Effector memory CD8-positive, alpha-beta T cell (primary cell): ENCODE measurements at places on chromosomes 7 and 10.

DNA sequence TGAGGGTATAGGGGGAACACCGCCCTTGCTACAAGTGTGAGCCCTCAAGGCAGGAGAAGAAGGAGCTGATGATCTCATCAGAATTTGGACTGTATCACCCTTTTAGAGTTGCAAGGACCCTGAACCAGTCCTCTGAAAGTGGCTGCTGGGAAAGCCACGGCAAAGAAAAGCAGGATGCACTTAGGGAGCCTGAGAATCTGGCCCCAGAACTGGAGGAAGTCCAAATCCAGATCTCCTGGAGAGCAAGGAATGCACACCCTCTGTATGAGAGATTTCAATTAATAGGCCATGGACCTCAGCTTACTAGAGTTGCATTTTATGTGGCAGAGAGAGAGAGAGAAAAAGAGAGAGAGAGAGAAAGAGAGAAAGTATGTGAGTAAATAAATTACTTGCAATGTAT lies 662.9 kb downstream of the CCSER2 start:
- no peak for DNase-seq

DNA sequence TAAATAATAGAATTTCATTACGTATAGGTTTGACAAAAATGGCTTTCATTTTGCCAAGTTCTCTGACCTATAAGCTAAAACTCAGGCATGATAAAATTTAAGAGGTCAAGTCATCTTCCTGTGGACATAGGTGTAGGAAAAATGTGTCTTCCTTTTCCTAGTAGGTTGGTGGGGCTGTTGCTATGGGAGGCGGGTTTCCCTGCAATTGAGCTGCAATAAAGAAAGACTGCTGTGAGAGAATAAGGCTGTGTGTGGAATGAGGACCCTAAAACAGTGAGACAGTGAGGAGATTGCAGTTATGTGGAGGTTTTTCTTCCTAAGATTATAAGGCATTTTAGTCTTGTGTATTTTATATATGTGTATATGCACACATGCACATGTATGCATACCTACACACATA lies 13.0 kb upstream of the SEMA3A start:
- no peak for DNase-seq

GRCh38 chr10:42971251-42971599 lies 105.6 kb upstream of the RET start:
- DNase-seq = no peak

- no peak for DNase-seq
These were observed 1096.9 kb upstream of the POT1 start for GRCh38 chr7:126026421-126027088.

DNA sequence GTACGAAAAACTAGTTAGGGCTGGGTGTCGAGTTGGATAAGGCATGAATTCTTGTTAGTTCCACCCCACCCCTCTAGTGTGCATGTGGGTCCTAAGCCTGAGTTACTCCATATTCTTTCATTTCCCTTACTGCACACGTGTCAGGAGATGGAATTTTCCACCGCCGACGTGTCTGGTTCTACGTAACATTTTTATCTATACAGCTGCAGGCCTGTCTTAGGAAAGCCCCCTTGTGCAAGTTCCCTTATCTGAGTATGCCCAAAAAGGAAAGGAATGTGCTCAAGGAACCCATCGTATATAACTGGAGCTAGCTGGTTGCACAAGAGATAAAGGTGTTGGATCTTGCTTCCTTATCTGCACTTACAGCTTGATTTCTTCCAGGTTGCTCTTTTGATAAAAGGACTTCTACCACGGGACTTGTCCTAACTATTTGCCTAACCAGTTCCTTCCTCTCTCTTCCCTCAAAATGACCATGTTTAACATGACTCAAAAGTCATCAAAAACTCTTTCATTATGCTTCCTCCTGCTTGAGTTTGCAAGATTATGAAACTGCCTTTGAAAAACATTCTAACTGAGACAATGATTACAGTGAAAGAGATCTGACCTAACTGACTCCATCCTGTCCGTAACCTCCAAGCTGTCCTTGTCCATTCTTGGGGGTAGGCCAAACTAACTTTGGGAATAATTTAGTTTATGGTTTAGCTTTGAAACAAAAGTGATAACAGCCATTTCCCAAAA lies 181.4 kb downstream of the AKR1D1 start:
- no peak for DNase-seq

DNA sequence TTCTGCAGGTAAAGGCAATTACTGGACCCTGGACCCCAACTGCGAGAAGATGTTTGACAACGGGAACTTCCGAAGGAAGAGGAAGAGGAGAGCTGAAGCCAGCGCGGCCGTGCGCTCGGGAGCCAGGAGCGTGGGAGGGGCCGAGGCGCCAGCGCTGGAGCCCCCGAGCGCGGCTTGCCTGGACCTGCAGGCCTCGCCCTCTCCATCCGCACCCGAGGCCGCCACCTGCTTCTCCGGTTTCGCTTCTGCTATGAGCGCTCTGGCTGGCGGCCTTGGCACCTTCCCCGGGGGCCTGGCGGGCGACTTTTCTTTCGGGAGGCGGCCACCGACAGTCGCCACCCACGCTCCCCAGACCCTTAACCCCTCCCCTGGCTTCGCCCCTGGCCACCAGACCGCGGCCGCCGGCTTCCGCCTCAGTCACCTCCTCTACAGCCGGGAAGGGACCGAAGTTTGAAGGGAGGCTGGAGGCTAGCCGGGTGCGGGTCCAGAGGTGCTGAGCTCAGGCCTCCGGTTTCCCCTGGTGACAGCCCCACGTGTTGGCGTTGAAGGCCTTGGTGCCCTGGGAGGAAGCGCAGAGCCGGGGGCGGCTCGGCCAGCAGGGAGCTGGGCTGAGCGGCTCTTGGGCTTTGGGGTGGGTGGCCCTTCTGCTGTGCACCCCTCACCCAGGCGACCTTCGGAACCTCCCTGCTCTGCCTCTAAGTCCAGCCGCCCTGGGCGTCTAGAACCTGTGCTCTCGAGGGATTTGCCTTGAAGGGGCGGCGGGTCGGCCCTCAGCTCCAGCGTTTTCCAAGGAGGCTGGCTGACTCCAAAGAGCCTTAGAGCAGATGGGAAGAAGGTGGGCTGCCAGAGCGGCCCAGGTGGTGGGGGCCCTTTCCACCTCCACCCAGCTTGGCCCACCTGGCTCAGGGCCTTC lies 1.8 kb downstream of the FOXI2 start:
- no peak for DNase-seq

- DNase-seq = no peak
These were observed 205.5 kb upstream of the LRRN3 start for GRCh38 chr7:110885474-110885873.

DNA sequence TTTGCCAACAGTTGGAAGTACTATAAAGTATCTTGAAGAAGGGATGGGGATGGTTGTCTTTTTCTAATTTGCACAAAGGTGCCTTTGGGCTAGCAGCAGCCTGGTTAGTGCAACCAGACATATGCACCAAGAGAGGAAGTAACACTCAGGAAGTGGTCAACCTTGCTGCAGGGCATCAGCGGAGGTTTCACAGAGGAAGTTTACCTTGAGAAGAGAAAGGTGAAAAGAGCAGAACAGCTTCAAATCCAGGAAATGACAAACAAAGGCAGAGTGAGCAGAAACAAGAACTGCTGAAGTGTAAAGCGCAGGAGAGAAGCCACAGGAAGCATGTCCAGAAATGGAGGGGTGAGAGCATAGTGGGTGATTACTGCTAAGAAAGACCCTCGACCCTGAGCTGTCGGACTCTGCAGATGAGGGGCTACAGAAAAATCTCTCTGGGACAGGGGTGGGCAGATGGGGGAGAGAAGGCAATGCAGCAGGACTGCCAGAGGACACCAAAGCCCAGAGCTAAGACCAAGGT lies 66.9 kb downstream of the STK17A start:
- DNase-seq = peak; percentile 70

DNA sequence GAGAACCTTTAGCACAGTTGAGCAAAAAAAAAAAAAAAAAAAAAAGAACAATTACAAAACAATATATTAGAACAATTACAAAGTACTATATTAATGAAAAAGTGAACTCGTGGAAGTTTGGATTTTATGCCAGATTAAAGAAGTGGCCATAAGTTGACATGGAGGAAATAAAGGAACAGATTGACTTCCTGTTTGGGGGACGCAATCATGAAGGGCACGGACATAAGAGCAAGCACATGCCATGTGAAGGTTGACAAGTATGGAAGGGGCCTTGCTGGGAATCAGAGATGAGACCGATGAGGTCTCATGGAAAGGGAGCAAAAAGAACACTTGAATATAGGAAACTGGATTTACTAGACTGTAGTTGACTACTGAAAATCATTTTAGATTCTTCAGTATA lies 61.7 kb downstream of the ICA1 start:
- no peak for DNase-seq

GRCh38 chr10:95544783-95545500 lies 16.2 kb downstream of the SORBS1 start:
- no peak for DNase-seq

GRCh38 chr7:36084485-36085091 lies 68.5 kb upstream of the EEPD1 start:
- no peak for DNase-seq

DNA sequence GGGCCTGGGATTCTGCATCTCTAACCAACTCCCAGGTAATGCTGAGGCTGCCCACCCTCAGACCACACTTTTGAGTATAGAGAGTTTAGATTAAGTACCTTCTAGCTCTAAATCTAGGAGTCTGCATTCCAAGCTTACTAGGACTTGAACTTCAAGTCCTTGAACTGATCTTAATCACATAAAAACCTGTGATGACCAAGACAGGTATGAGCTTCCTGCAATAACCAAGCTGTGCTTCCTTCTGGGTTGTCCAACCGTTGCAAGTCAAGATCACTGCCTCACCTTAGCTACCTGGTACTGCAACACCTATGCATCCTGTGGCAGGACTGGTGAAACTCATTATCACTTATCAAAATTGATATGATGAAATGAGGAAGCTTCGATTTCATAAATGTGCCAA lies 32.9 kb upstream of the RAPGEF5 start:
- no peak for DNase-seq

DNA sequence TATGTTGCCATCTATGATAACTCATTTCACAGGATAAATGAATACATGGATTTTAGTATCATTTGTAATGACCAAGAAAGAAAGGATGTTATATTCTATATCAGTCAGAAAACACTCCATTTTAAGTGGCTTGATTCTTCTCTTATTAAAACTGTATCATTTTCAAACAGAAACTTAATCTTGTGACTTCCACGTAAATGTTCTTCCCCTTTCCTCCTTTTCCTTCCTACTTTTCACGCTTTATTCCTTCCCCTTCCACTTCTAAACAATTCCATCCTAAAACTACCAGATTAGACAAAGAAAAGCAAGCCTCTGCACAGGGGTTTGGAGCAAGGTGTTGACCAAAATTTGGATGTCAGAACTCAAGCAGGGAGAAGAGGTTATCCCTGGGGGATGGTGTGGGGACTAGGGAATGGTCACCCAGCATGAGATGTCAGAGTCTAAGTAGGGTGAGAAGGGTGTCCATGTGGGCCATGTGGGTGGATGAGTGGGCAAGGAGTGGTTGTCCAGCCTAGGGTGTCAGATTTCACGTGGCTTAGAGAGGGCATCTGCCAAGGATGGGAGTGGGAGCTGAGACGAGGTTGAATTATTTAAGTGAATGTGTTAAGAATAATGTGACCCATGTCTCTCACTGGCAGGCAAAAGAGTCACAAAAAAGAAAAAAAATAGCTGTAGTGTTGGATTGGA lies 5.0 kb upstream of the GSAP start:
- DNase-seq = no peak

DNA sequence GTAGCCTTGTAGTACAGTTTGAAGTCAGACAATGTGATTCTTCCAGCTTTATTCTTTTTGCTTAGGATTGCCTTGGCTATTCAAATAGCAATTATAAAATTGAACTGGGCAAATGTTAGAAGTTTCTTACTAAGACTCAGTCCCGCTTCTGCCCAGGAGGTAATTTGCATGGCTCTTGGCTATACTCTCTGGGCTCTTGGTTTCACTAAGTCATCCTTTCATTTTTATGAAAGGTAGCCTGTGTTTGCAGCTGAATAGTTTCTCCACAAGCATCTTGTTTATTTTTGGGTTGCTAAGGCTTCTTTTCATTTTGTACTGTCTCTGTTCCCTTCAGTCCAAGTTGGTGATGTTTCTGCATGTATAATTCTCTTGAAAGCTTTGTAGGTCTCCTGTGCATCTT lies 340.6 kb downstream of the SH2D4B start:
- DNase-seq = no peak

GRCh38 chr7:19915596-19915995 lies 142.2 kb upstream of the TMEM196 start:
- DNase-seq = no peak

DNA sequence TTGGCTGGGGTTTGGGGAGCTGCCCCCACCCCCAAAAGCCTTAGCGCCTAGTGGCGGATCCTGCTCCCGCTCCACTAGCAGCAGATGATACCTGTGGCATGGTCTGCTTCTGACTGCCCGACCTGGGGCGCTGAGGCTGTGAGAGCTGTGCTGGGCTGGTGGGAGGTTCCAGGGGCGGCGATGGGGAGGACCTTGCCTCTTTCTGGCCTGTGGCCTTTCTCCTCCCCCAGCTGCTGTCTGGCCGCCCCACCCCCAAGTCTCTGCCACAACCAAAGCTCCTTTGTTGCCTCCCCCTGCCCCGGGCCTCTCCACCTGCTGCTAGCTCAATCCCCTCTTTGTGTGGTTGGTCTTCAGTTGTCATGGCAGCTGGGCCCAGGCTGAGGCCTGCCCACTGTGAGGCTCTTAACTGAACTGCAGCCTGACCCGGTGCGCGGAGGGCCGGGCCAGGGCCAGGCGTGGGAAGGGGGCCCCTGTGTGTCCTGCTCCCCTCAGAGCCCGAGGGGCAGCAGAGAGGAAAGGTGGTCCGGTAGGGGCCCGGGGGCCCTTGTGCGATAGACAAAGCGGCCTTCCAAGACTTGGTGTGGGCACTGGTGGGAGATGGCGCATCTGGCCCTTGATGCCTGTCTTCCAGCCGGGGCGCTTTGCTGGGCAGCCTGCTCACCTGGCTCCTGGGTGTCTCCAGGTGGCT lies 4.7 kb downstream of the ZNF775 start:
- DNase-seq = no peak

DNA sequence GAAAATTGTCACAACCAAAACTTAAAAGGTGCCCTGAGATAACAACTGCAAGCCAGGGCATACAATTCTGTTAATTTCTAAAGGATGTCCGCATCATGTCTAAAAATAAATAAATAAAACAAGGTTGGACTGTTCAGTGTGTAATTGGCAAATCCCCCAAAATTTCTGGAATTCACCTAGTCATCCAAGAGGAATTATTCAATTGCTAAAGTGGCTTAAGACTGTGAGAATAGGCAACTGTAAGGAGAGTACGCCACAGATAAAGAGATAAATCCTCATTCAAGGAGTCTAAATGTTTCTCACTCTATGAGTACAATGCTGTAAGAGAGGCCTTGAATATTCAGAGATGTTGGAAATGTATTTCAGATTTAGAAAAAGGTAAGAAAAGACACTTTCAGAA lies 37.2 kb downstream of the PIK3AP1 start:
- no peak for DNase-seq

GRCh38 chr7:43081603-43082002 lies 30.8 kb upstream of the HECW1 start:
- DNase-seq = no peak
